Cortex of kidney (tissue), 1 donor: ENCODE measurements at places on chromosomes 16 and 17.
A peak's percentile ranks its signal among the peaks of the same experiment; 100 is the strongest.

- DNase-seq = no peak
These were observed 767 bp downstream of the SYNGR2 start for GRCh38 chr17:78168903-78169793.

DNA sequence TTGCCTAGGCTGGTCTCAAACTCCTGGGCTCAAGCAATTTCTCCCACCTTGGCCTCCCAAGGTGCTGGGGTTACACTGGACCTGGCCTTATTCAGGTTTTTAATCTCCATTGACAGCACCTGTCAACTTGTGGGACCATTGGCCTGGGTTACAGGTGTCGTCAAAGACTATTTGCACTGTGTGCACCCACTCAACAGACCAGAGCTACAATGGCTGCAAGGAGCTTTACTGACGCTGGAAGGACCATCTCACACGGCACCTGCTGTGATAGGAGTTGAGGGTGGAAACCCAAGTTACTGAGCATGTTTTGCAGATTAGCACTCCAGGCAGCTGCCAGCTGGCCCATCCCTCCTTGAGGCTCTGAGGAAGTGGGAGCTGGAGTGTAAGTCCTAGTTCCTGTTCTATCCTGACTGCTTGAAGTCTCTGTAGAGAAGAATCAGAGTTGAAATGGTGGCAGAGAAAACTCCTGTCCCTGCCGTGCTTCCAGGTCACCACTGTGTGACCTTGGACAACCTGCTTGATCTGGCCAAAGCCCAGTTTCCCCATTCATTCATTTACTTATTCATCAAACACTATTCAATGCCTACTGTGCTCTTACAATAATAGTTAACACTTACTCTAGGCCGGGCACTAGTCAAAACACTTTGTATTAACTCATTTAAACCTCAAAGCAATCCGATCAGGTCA lies 42.4 kb upstream of the LONP2 start:
- DNase-seq = no peak

DNA sequence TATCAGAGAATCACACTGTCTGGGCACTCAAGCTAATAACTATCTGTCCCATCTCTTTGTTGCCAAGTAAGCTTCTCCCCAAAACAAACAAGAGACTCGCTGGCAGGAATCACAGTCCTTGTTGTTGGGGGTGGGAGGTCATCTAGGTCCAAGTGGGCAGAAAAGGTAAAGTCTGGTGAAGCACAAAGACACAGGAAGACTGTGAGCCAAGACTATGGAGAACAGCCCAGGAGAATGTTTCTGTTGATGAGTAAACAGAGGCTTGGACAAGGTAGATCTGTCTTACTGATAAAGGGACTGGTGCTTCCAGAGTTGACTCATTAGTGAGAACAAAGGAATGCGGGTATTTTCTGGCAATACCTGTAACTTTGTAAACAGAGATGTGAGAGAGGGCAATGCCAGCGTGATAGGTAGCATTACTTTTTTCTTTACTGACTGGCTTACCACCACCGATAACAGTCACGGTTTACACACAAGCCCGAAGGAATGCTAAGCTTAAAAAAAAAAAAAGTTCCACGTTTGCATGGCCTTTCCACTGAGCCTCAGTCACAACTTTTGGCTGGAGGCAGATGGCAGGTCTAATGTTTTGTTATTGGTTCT lies 11.5 kb upstream of the MMD start:
- DNase-seq = no peak

GRCh38 chr17:35089586-35090296 lies 26.2 kb upstream of the RFFL start:
- peak; percentile 35 for DNase-seq

DNA sequence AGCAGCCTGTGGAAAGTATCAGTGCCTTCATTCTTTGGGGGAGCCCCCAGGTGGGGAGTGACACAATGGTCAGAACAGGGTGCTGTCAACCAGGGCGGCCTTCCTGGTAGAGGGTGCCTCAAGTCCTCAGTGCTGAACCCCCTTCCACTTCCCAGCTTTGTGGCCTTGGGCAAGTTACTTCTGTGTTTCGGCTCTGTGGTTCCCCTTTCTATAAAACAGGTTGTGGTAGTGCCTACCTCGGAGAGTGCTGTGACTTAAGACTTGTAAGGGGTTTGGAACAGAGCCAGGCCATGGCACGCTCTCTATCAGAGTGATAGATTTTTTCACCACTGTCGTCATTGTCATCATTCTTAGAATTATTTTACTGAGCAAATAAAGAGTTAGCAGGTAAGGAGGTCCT lies 141.1 kb downstream of the CCDC182 start:
- no peak for DNase-seq

DNA sequence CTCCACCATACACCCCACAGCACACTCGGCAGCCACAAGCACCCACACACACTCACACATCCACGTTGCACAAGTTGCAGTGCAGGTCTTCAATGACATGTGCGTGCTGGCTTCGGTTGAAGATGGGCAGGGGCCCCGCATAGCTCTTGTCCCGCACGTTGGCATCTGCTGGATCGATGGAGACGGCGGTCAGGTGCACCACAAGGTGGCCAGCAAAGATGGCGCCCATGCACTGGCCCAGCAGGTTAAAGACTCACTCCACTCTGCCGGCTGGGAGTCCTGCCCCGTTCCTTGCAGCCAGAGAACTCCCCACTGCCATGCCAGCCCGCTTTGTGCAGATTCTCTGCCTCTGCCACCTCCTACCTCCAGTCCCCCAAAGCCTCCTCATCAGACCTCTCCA lies 7.6 kb upstream of the TPPP3 start:
- no peak for DNase-seq
